ENCODE measurements at places on chromosomes 1 and 21.

DNA sequence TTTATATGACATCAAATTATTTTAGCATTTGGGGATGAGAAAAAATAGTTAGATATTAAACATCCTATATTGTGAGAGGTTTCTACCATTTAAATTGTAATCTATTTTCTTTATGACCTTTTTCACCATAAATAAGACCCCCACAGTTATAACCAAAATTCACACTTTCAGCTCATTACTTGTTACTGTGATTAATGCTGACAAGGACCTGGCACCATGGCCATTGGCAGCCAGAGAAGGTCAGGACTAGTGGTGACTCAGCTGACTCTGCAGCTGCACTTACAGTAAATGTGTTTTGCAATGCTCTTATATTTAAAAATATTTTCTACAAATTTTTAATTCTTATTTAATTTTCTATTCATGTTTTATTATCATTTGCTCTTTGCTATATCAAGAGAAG is 133.3 kb upstream of the C1orf105 start:
- H3K27ac ChIP-seq: no peak overlapping the region
- H3K4me1 ChIP-seq: no peaks in the 10 kb centered on the region
- no peaks in the 10 kb centered on the region for H3K36me3 ChIP-seq

DNA sequence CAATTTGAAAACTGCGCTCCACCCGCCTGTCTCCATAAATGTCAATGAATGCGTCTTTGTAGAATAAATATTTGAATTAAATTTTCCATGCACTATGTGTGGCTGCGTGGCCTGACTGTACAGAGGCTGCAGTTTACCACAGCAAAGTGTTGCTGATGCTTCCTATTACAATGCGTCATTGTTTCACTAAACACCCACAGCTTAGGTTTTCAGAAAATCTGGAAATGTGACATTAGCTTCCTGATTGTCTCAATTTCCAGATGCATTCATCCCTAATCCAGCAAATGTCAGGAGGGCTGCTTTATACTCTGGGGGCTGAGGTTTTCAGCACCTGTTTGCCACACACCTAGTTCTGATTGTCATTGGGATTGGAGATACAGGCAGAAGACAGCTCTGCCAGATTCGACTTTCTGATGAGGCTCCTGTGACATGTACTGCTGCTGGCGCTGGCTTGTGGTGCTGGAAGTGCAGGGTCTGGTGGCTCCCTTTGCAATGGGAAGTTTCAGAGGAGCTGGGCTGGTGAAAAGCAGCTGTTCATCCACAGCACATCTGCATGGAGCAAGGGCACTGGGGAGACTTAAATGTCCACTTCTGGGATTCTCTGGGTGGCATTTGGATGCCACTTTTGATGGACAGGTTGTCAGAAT is 40.0 kb downstream of the URB2 start:
- peaks cover 4% of the 10 kb centered on the region for H3K4me1 ChIP-seq
- DNase-seq: no peak
- H3K4me3 ChIP-seq: no peak overlapping the region
- H3K27ac ChIP-seq: no peak overlapping the region

- peaks cover 15% of the 10 kb centered on the region for H3K4me1 ChIP-seq
- H3K4me3 ChIP-seq: no peak overlapping the region
- no peak for DNase-seq
- H3K27me3 ChIP-seq: no peaks in the 10 kb centered on the region
- H3K27ac ChIP-seq: no peak overlapping the region
Measured at GRCh38 chr1:23745515-23745914, 2.2 kb downstream of the ELOA start.

GRCh38 chr1:23402286-23403037 is 22.1 kb downstream of the TCEA3 start:
- no peak overlapping the region for H3K27ac ChIP-seq
- H3K4me1 ChIP-seq: peaks cover 5% of the 10 kb centered on the region
- no peak overlapping the region for H3K4me3 ChIP-seq
- no peaks in the 10 kb centered on the region for H3K27me3 ChIP-seq
- no peaks in the 10 kb centered on the region for H3K36me3 ChIP-seq

DNA sequence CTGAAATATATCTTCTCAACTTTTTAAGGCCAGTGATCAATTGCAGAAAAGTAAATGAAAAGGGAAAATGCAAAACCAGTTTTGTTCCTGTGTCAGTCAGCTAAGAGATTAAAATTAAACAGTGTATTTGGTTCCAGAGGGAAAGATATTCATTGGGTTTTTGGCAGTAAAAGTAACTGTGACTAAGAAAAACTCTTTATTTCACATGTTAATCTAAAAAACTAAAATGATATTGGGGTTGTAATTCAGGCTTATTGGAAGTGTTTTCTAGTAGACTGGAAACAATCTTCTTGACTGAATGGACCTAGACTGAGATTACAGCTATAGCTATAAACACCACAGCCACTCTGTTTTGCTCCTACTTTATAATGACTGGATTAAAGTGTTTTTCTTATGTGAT is 413.9 kb downstream of the ADGRL2 start:
- H3K27ac ChIP-seq: no peak overlapping the region
- H3K36me3 ChIP-seq: no peaks in the 10 kb centered on the region
- no peaks in the 10 kb centered on the region for H3K4me1 ChIP-seq
- no peaks in the 10 kb centered on the region for H3K27me3 ChIP-seq
- H3K4me3 ChIP-seq: no peak overlapping the region

- no peaks in the 10 kb centered on the region for H3K27me3 ChIP-seq
- H3K36me3 ChIP-seq: no peaks in the 10 kb centered on the region
- no peaks in the 10 kb centered on the region for H3K4me1 ChIP-seq
- H3K4me3 ChIP-seq: no peak overlapping the region
- DNase-seq: no peak
Measured at GRCh38 chr1:186443638-186444037, 17.3 kb downstream of the PDC start.

DNA sequence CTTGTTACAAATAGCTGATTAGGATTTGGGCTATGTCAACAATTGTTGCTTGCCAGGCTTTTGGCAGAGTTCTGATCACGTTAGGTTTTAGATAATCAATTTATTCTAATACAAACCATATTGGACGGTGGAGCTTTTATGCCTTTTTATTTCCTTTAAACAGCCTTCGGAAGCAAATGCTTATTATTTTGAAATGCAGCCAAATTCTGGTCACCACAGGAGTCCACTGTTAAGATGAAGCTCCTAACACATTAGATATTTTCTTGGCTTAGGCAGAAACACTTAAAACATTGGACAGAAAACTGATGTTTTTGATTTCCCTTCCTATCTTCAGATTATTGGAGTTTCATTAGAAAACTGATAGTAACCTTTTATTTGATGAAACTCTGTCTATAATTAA is 82.9 kb downstream of the CENPF start:
- DNase-seq: no peak
- H3K36me3 ChIP-seq: no peaks in the 10 kb centered on the region
- H3K4me3 ChIP-seq: no peak overlapping the region
- H3K27me3 ChIP-seq: no peaks in the 10 kb centered on the region
- no peak overlapping the region for H3K27ac ChIP-seq
- H3K4me1 ChIP-seq: peaks cover 14% of the 10 kb centered on the region

DNA sequence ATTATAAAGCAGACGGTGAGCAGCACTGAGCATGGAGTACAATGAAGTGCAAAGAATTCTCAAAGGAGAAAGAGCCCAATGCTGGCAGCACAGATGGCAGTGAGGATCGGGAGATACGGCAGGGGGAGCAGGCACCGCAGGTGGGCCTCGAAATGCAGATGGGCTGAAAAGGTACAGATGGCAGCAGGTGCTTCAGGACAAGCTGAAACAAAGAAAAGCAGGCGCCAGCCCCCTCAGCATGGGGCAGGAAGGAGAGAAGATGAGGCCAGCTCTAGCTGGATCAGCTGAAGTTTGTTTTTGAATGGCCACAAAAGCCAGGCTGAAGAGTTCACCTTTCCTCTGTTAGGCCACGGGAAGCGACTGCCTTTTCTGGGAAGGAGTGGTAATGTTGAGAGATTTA is 7.7 kb downstream of the CFAP298 start:
- H3K4me1 ChIP-seq: no peaks in the 10 kb centered on the region
- H3K27me3 ChIP-seq: no peaks in the 10 kb centered on the region
- no peak overlapping the region for H3K27ac ChIP-seq
- no peak for DNase-seq

DNA sequence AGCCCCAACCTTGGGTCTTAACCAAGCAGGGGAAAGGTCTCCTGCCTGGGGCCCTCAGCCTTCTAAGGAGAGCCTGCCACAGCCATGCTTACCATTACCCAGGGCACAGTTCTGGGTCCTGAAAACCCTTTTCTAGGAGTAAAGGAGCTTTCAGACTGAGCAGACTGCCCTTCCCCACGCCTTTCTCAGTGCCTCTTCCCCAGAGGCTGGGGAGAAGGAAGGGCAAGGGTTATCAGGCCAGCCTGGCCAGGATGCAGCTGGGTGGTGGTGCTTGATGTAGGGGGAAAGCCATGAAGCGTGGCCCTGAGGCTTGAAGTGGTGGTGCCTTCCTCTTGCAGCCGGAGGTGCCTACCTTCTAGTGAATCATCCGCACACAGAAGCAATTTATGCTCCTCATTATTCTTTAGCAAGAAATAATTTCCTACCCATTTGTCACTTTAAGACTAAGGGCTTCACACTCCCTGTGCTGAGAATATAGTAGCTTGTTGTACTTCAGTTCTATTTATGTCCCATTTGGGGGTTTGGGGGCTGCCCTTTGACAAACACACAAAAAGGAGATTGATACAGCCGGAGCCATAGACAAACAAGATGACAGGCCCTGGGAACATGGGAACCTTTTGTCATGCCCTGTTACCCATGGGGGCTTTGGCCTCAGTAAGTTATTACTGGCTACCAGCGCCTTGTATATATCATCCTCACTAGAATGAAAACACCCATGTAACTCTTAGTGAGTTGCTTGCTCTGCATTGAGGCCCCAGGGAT is 40.7 kb downstream of the MAN1C1 start:
- H3K27me3 ChIP-seq: no peaks in the 10 kb centered on the region
- DNase-seq: no peak
- H3K27ac ChIP-seq: no peak overlapping the region
- no peak overlapping the region for H3K4me3 ChIP-seq
- no peaks in the 10 kb centered on the region for H3K36me3 ChIP-seq

DNA sequence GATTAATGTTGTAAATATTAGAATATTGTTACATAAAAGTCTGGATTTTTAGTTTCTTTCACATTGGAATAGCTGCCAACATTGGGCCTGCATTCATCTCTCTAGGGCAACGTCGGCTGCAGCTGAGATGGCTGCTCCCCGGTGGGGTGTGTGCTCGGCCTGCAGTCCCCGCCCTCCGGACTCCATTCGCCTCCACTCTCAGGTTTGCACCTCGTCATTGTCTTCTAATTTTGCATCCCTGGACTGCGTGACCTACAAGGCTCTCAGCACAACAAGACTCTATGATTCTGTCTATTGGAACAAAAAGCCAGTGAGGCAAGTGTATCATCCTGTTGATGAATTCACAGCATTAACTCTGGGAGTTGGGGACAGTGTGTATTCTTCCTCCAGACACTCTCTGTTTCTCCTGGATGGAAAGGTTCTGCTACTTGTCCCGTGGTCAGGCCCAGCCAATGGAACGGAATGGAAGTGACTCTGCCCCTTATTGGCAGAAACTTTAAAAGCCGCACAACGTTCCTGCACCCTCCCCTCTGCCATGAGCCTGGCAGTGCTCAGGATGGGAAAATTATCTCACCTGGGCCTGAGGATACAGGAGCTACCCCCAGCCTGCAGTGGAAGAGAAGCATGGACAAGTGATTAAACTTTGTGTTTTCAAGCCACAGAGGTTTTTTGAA is 105.0 kb upstream of the SAMD11 start:
- H3K27ac ChIP-seq: no peak overlapping the region
- H3K4me1 ChIP-seq: no peaks in the 10 kb centered on the region
- H3K36me3 ChIP-seq: no peaks in the 10 kb centered on the region

DNA sequence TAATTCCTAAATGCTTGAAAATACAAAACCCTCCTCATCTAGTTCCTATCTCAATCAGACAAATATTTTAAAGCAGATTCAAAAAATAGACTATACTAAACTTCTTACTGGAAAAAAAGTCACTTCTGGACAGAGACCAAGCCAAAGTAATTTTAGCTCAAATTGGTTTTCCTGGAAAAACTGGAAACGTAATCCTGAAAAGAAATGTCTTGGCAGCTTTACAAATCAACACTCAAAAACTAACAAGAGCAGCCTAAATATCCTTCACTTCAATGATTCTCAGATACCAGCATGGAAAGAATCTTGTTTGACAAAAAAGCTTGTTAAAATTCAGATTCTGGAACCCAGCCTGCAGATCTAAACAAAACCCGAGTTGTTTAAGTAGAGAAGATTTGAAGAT is 9.1 kb upstream of the GPR88 start:
- H3K4me3 ChIP-seq: no peak overlapping the region
- no peaks in the 10 kb centered on the region for H3K36me3 ChIP-seq
- DNase-seq: no peak
- no peaks in the 10 kb centered on the region for H3K27me3 ChIP-seq
- H3K4me1 ChIP-seq: peaks cover 8% of the 10 kb centered on the region
- H3K27ac ChIP-seq: peak overlapping the region; percentile 29

DNA sequence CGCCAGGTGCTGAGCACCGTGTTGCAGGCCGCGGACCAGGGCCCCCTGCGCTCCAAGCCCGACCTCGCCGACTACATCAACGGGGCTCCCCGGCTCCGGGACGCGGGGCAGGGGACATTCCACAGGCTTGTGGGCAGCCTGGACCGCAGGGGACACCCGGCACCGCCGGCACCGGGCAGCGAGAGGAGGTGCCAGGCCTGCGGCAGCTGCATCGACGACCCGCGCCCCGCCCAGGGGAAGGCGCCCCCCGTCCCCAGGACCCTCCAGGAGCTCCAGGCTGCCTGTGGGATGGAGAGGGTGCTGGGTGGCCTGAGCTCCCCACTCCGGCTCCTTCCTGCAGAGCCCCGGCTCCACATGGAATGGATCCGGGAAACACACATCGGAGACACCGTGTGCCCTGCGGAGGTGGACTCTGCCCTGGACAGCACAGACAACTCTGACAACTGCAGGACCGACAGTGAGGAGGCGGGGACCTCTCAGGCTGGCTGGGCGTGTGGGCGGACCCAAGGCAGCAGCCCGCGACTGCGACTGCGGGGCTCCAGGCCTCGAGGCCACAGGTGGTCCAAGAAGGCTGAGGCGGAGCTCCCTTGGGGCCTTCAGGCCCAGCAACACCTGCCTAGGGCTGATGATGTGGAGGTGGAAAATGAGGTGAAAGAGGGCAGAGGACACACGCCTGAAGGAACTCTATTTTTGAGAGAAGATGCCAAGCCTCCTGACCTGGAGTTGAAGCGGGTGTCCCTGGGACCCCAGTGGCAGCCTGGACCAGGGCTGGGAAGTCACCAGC is 22.8 kb downstream of the KIAA1614 start:
- no peaks in the 10 kb centered on the region for H3K4me1 ChIP-seq
- no peak overlapping the region for H3K4me3 ChIP-seq
- H3K27me3 ChIP-seq: no peaks in the 10 kb centered on the region
- DNase-seq: no peak
- H3K36me3 ChIP-seq: peaks cover 11% of the 10 kb centered on the region

- H3K27ac ChIP-seq: peak overlapping the region; percentile 86
- no peaks in the 10 kb centered on the region for H3K4me1 ChIP-seq
- H3K27me3 ChIP-seq: no peaks in the 10 kb centered on the region
- no peak overlapping the region for H3K4me3 ChIP-seq
- peak; percentile 88 for DNase-seq
Measured at GRCh38 chr1:236451796-236452373, 57.8 kb downstream of the EDARADD start.

Measured in thyroid gland (tissue), 4 donors.